Caudate nucleus (tissue), 63 donors: ENCODE measurements at places on chromosomes 5 and 9.

GRCh38 chr9:98381311-98382103 is 126.1 kb upstream of the TBC1D2 start:
- DNase-seq = no peak

DNA sequence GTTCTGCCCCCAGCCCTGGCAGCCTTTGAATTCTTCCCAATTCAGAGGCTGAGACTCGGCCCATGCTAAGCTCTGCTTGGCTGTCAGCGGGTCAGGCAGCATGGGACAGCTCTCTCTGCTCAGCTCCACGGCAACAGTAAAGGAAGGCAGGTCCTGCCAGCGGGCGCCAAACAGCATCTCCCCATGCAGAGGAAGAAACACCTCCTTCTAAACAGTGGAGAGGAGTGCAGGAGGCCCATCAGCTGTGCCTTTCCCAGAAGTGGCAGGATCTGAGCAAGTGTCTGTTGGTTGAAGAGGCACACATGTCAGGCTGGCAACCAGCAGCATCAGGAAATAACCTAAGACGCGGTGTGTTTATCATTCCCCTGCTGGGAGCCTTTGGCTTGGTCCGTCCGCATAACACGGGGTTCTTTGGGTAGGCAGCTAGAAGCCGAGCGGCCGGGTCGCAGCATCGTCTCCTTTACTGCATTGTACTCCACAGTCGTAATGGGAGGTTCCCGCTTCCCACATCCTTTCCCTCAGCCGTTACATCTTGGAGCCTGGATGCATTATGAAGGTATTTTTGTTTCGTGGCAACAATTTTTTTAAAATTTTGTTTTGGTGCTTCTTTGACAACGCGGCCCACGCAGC is 42.7 kb upstream of the NCS1 start:
- no peak for DNase-seq

- DNase-seq = no peak
Observed at GRCh38 chr9:134681061-134681661, 39.6 kb downstream of the COL5A1 start.

GRCh38 chr9:125549039-125549438 is 158.0 kb downstream of the MAPKAP1 start:
- no peak for DNase-seq

GRCh38 chr9:85225180-85225579 is 516.6 kb downstream of the AGTPBP1 start:
- DNase-seq = no peak

DNA sequence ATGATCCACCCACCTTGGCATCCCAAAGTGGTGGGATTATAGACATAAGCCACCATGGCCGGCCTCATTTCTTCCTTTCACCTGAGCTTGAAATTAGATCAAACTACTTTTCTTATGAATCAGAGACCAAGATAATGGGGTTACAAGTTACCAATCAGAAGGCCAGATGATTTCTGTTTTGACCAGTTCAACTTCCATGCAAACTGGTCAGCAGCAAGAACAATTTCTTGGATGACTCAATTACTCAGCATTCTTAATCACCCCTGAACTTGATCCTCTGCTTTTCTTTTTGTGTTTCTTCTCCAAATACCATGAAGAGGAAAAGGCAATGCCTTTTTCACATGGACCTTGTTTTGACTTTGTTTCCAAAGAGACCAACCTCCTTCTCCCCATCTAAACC is 10.0 kb upstream of the PLIN2 start:
- no peak for DNase-seq

- no peak for DNase-seq
Observed at GRCh38 chr9:6409811-6410210, 3.2 kb upstream of the UHRF2 start.

GRCh38 chr5:65366655-65367054 is 115.1 kb downstream of the ADAMTS6 start:
- DNase-seq = no peak

- no peak for DNase-seq
Observed at GRCh38 chr5:33227247-33227646, 213.5 kb upstream of the TARS1 start.

DNA sequence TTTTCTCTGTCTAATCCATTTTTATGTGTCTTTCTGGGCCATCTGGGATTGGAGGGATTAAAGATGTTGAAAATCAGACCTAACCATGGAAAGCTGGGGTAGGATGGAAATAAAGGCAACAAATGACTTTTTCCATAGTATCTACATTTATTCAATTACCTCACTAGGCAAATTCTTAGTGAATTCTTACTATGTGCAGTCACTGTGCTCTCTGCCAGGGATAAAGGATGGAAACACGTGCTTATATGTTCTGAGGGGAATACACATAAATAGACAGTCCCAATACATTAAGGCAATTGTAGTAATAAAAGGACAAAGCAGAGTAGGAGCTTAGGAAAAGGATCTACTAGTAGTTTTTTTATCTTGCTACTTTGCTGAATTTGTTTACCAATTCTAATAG is 214.2 kb downstream of the PRR16 start:
- no peak for DNase-seq

- DNase-seq = no peak
Observed at GRCh38 chr5:133679534-133679933, 67.2 kb upstream of the FSTL4 start.

- DNase-seq = no peak
Observed at GRCh38 chr9:81535542-81536241, 153.7 kb downstream of the TLE1 start.

GRCh38 chr9:68640421-68641089 is 64.5 kb upstream of the PIP5K1B start:
- no peak for DNase-seq

GRCh38 chr5:143316844-143317631 is 86.4 kb downstream of the NR3C1 start:
- no peak for DNase-seq

DNA sequence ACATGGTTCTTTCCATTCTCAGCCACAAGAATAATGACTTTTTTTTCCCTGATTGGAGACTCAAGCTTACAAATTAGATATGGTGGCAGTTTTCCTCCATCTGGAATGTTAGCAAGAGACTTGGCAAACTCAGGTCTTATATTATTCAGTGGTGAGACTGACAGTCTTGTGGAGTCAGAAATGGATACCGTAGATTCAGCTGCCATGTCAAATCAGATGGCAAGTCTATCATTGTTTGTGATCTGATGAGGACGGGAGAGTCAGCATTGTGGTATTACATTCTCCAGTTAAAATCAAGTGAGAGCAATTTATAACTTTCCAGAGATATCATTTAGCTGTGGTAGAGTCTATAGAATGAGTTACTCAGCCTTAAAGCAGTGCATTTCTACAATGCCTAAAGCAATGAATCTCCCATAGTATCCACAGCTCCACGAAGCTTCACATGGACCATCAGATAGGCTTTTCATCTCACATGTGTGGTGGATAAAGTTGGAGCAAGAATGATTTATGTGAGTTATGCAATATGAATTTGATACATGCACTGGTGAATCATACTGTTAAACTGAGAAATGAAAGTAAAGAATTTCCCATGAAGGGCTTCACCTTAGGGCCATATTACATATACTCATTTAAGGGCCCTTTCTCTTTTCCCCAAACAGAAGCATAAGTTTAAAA is 430.6 kb downstream of the ZNF608 start:
- no peak for DNase-seq

GRCh38 chr5:38866362-38867031 is 20.7 kb downstream of the OSMR start:
- DNase-seq = no peak

- DNase-seq = no peak
Observed at GRCh38 chr5:181182651-181183050, 22.3 kb downstream of the TRIM7 start.

DNA sequence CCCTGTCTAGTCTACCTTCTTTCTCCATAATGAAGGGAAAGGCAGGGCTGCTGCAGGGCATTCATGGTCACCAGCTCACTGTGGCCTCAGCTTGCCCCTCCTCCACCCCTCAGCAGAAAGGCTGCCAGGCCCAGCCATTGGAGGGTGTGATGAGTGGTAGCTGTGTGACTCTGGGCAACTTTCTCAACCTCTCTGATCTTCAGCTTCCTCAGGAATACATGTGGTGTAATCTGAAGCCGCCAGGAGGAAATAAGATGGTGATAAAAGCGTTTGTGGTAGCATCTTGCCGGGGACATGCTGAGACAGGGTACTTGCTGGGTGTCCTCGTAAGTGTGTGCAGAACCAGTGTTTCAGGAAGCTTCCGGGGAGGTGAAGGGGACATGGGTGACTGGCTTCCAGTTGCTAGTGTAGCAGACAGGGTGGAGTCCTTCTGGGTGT is 9.8 kb downstream of the CXCL14 start:
- DNase-seq = no peak

- no peak for DNase-seq
Observed at GRCh38 chr5:78275998-78276543, 18.4 kb downstream of the AP3B1 start.

- DNase-seq = no peak
Observed at GRCh38 chr5:153066281-153066680, 424.2 kb upstream of the GRIA1 start.

- DNase-seq = peak; percentile 49
Observed at GRCh38 chr5:38715696-38716095, 130.1 kb upstream of the OSMR start.

- no peak for DNase-seq
Observed at GRCh38 chr9:105854783-105855724, 160.7 kb downstream of the TMEM38B start.

GRCh38 chr9:2029666-2030170 is 14.6 kb downstream of the SMARCA2 start:
- no peak for DNase-seq

GRCh38 chr5:81151546-81151945 is 81.6 kb upstream of the CKMT2 start:
- DNase-seq = no peak

DNA sequence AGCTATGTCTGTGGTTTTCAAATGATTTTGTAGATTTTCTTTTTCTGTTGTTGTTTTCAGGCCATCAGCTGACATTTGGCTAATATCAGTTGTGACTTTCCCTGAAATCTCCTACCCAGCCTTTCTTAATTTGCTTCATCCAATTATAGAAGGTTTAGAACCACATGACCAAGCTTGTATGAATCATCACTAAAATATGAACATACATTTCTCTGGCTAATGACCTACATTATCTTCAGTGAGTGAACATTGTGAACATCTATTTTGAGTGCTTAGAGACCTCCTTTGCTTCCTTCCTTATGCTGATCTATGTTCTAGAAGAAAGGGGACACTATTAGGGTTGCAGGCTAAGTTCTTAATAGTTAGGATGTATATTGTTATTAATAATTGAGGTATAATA is 532.5 kb downstream of the RAB3C start:
- DNase-seq = no peak

DNA sequence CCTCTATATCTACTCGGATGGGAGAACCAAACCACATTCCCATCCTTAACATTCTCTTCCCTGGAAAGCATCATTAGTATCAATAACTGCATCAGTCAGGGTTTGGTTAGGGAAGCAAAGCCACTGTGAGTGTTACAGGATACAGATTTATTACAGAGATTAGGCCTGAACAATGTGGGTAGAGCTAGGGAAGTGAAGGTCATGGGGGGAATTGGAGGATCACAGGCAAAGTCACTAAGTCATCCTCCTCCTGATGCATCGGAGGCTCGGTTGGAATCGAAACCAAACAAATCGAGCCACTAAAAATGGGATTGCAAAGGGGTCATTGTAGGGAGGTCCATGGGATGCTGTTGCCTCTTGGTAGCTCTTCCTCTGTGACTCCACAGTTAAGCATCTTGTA is 61.8 kb upstream of the ZBTB43 start:
- no peak for DNase-seq

GRCh38 chr5:123176224-123176937 is 87.3 kb downstream of the PRDM6 start:
- DNase-seq = no peak

DNA sequence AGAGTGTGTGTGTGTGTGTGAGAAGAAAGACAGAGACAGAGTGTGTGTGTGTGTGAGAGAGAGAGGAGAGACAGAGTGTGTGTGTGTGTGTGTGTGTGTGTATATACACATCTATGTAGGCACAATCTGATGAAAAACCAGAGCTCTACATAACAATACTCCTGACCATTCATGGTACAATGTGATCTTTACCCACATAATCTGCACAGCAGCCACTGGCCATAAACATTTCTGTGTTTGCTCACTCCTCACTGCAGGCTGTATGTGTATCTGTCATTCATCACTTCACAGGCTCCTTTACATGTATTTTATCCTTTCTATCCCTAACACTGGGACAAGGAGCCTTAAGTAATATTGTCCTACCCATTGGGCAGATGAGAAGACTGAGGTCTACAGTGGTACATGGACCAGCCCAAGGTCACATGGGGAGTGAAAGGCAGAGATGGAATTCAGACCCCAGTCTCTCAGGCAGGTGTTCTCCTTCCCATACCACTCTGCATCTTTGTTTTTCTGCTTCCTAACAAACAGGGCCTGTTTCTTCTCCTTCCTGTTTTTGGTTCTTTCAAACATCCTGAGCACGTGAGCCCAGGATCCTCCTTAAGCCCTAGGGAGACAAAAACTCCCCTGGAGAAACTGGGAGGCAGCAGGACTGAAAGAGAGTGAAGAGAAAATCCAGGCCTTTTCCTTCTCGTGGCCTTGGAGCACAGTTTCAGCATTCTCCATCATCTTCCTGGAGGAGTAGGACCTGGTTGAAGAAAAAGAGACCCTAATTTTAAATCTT is 201.7 kb upstream of the MSX2 start:
- DNase-seq = no peak

DNA sequence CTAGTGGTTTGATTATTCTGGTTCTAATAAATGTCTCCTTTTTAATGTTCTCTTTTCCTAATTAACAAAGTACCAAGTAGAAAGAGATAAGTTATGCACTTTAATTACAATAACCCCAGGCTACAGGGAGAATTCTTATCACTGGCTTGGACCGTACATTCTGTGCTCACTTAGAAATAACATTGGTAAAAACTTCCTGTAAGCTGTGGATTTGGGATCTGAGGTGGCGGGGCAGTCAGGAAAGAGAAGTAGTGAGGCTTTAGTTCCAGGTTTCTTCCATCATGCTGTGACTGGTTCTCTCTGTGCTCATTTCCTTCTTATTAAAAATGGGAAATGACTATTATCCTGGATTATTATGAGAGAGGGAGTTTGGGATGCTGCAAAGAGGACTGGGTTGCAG is 142.0 kb downstream of the EGFLAM start:
- no peak for DNase-seq

GRCh38 chr9:3008091-3008490 is 164.2 kb upstream of the PUM3 start:
- no peak for DNase-seq

- DNase-seq = no peak
Observed at GRCh38 chr9:97299809-97300414, 7.5 kb upstream of the CCDC180 start.

GRCh38 chr9:122001491-122002201 is 91.5 kb downstream of the TTLL11 start:
- DNase-seq = no peak

- no peak for DNase-seq
Observed at GRCh38 chr9:119877306-119877705, 508.1 kb upstream of the BRINP1 start.

- no peak for DNase-seq
Observed at GRCh38 chr5:113387844-113388243, 46.9 kb downstream of the TSSK1B start.

- no peak for DNase-seq
Observed at GRCh38 chr9:128927731-128928411, 7.1 kb downstream of the PHYHD1 start.

- DNase-seq = no peak
Observed at GRCh38 chr5:160545832-160546231, 124.2 kb downstream of the PTTG1 start.
